ENCODE measurements at places on chromosomes 2 and 18.

DNA sequence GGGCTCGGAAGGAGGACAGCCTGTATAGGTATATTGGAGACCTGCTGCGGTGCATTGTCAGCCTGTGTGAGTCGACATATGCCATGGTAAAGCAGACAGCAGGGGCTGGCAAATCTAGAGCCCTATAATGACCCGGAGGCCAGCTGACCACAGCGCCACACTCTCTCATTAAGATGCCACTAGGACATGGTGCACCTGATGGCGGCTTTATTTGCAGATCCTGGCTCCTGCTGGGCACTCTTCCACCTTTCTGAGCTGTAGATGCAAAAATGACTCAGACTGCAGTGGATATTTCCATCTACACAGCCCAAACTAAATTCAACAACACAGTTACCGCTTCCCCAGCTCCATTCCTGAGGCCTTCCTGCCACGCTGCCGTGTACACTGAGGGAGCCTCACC is 389.9 kb downstream of the TNS1 start:
- no peak for DNase-seq

- DNase-seq, result no peak
Measured at GRCh38 chr2:143939626-143940330, 580.1 kb downstream of the ZEB2 start.

GRCh38 chr2:177131858-177132257 is 80.7 kb upstream of the HNRNPA3 start:
- DNase-seq, result no peak

DNA sequence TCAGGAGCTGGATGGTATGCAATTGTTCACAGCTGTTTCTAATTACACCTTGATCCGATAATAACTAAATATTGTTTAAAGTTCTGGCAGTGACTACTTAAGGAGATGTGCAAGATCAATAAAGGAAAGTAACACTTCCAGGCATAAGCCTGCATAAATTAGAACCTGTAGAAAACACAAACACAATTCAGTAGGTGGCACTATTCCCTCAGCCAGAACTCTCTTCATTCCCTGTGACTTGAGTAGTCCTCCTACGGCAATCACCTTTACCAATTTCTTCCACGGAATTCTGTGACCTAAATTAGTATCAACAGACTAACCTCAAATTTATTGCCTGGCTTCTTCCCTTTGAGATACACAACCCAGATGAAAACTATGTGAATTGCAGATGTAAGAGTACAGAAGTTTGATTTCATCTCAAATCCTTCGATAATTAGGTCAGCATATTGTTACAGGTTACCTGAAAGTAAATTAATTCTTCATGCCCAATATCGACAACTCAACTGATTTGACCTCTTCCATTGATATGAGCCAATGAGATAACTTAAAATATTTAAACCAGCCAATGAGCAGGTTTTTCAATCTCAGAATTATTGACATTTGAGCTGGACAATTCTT is 137.8 kb downstream of the PID1 start:
- no peak for DNase-seq

- DNase-seq, result no peak
Measured at GRCh38 chr2:64862623-64863022, 126.6 kb upstream of the SLC1A4 start.

DNA sequence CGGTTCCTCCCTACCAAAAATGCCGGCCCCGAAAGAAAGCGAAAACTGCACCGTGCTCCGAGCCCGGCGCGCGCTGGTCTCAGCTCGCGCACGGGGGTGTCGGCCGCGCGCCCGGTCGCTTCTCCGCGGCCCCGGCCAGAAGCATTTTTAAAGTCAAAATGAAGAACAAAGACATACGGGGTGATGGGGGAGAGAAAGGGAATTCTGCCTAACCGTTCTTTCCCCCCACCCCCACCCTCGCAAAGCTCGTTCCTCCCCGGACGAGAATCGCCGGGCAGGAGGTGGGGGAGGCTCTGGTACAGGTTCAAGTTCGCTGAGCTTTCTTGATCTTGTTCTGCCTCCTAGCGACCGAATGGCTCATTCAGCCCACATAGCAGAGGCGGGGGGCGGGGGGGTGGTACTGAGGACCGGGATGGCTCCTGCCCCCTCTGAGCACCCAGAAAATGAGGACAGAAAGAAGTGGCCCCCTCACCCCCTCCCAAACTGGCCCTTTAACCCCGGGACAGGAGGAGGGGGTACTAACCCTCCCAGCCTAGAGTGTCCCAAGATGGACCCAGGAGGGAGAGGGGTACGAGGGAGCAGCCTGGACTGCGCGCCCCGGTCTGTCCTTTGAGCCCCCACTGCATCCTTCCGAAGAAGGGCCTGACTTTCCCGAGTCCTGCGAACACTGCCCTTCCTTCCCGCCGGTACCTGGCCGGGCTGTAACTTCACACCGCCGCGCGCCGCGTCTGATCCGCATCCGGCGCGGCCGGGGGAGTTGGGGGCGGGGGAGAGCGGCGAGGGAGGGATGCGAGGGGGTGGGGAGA is 3.1 kb downstream of the BCL11A start:
- DNase-seq, result peak; percentile 29

DNA sequence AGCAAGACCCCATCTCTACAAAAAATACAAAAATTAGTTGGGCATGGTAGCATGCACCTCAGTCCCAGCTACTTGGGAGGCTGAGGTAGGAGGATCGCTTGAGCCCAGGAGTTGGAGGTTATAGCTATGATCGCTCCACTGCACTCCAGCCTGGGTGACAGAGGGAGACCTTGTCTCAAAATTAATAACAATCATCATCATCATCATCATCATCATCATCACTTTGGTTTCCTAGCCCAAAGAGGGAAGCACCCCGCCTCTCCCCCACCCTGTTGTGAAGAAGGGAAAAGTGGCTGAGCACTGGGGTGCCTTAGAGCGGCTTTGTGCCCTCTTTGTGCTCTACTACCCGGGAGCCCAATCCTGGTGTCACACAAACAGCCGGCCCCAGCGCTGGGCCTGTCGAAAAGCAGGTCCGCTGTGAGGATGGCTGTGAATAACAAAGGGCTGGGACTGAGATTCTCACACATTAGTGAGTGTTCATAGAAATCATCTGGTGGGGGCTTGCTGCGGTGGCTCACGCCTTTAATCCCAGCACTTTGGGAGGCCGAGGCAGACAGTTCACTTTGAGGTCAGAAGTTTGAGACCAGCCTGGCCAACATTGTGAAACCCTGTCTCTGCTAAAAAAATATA is 42.6 kb upstream of the ASXL2 start:
- no peak for DNase-seq

DNA sequence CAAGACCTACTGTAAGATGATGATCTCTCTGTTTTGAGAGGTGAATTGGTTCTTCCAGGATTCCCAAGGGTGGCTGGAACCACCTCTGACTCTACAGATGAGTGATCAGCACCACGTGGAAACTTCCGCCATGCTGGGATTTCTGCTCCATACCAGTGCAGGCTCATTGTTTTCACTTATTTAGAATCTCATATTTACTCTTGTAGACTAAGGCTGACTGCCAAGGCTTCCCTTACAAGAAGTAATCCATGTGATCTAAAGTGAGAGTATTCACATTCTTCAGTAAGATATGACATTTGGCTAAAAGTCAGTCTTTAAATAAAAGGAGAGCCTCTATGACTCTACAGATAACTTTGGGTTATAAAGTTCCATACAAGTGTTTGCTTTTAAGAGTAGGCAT is 322.9 kb upstream of the RAB12 start:
- no peak for DNase-seq

DNA sequence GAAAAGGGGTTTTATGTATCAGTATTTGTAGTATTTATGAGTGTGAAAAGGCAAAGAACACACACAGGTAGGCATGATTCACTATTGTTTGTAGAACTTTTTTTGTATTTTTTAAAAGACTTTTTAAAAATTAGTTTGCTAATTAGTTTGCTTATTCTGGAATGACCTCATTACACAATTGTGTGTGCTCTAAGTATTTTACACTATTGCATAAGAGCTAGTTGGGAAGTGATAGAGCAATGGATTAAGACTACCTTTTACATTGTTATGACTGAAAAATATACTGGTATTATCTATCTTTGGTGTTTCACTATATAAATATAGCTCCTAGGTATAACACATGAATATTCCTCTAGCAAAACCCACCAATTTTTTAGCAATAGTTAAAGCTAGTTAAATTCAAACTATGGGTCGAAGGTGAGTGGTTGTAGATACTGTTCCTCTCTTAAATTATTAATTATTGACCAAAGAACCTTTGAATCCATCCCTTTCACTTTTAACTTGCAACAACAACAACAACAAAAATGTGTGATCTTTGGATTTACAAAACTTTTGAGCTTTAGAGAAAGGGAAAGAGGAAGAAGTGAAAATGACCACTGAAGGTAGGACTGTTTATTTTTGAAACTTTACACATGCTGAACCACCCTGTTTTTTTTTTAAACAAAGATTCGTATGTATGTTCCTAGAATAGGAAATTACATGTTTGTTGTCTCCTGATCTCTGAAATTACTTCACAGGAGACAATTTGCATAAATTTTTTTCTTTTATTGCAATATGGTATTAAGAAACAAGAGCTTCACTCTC is 18.7 kb downstream of the ITPRID2 start:
- no peak for DNase-seq

DNA sequence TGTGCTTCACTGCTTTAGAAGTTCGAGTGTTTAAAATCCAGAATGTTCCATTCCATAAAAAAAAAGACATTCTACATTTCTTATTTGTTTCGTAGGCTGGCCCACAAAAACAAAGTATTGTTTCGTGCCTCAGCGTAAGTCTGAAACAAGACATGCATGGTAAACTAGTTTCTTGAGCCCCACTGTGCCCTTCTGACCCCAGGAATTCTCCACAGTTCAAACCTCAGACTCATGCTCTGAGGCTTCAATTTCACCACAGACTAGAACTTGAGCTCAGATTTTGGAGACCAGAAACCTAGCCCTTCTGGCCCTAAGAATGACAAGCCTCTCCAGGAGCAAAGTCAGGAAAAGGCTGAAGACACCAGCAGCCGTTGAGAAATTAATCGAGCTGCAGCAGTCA is 151.5 kb downstream of the SLC8A1 start:
- no peak for DNase-seq

DNA sequence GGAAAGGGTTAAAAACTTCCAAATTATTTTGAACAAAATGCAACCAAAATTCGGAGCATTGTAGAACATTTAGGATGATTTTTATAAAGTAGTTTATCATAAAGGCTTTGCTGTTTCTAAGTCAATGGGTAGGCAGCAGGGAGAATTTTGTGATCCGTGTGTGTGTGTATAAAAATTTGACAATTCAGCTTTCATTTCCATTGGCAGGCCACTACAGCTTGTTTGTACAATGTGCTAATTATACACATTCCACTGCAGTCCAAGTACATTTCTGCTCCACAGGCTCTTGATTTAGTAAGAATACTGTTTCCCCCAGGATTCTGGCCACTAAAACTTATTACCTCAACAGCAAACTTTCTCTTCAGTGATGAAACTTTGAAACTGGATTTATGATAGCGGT is 71.8 kb upstream of the LTBP1 start:
- no peak for DNase-seq

DNA sequence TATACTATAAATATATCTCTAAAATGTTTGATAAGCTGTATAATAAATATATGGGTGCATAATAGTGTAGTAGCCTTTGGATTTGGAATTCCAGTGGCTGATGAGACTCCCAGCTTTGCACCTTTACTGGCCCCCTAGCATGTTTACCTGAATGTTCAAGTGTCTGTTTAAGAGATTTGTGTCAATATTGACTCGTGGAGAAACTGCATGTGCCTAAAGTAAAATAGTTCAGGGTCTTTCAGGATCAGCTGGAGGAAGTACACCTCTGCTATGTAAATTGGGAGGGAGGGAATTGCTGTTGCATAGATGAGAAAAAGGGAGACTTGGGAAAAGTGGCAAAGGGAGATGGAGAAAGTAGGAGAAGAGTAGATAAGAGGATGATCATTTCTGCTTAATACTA is 23.9 kb downstream of the ME2 start:
- no peak for DNase-seq

- DNase-seq, result no peak
Measured at GRCh38 chr18:57084331-57085271, 62.3 kb upstream of the BOD1L2 start.

DNA sequence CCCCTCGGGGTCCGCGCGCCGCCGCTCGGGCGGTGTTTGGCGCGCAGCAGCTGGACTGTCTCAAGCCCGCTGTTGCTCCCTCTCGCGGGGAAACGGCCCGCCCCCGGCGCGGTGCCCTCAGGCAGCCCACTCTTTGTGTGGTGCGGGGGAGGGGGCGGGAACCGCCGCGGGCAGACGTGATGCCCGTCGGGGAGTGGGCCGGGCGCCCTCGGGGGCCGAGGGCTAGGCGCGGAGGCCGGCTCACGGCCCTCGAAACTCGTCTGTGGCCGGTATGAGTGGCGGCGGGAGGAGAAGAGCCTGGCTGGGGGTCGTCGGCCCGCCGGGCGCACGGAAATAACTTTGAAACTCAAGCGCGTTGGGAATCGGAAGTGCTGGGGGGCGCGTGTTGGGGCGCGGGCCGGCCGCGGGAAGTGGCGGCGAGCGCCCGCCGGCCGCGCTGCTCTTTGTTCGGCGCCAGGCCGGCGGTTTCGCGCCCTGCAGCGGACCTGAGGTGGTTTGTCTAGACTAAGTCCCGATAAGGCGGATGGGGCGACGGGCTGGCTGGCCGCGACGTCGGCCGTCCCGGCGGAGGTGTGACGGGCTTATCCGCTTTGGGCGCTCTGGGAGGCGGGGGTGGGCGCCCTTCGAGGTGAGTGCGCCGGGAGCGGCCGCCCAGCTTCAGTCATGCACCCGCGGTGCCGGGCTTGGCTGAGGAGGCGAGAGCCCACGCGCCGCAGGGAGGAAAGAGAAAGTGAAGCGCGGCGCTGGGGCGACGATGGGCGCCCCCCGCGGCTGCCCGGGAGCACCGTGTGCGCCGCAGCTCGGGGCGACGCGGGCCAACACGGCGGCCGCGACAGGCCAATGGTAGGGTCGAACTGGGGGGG is 679 bp downstream of the PTMA start:
- peak; percentile 34 for DNase-seq

DNA sequence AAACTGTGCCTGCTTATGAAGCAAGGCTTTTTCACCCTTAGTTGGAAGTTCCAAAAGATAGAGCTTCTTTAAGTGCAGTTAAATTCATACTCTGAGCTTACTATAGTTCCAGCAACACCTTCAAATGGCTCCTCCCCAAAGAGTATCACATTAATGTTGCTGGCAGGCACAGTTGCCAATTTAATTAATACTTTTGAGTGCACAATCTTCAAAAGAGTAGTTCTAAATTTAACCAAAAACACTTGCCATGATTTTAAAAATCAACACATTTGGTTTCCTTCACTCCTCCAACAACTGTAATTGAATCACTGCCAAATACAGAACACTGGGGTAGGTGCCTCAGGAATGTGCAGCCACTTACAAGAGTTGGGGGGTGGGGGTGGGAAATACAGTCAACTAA is 150.6 kb upstream of the UBE2E3 start:
- no peak for DNase-seq

DNA sequence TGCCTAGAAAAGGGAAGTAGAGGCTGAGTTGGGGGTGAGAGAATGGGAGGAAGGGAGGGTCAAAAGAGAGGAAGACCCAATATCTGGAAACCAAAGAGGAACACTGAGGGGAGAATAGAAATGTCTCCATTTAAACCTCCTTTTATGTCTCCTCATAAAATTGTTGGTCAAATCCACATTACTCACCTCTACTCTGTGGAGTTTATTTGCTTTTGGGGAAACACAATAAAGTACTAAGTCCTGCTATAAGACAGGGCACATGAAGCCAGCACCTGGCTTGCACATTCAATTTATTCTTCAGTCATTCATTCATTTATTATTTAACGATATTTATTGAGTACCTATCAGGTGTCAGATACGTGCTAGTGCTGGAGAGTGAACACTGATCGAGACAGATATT is 60.3 kb upstream of the NFE2L2 start:
- no peak for DNase-seq

GRCh38 chr2:159505196-159505595 is 111.2 kb downstream of the BAZ2B start:
- no peak for DNase-seq

- no peak for DNase-seq
Measured at GRCh38 chr18:39230086-39230803, 1664.6 kb upstream of the CELF4 start.

All from CD4-positive, alpha-beta T cell treated with Interleukin-6 at 100 ng/mL for 8 hours (primary cell).